ENCODE measurements at places on chromosomes 6 and 20.

DNA sequence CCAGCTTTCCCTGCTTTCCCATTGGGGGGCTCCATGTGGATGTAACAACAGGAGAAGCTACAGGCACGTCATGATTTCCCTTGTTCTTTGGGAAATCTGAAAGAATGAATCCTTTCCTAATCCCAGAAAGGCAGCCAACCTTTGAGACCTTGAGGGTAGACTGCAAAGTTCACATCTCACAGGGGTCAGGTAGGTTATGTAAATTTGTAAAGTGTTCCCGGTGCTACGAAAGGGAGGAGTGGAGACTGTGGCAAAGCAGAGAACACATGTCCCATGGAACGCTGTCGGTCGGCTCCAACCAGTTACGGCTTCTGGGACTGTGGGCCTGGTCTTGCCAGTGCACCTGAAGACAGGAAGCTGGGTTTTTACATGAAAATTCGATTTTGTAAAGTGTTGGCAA is 85.1 kb downstream of the RSPH3 start:
- DNase-seq = no peak

GRCh38 chr20:9919271-9920014 is 80.6 kb upstream of the PAK5 start:
- no peak for DNase-seq

DNA sequence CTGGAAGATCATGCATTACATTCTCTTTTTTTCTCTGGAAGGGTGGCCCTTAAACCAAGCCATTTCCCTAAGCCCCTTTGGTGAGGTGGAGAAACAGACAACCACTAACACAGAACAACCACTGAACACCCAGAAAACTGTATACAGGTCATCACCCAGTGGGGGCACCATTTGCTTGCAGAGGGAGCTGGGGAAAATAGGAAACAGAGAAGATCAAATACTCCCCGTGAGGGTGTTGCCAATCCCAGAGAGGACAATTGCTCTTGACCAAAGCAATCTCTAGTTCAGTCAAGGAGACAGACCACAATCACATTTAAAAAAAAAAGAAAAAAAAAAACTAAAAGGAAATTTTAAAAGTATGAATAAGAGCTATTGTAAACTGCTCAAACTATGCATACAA is 865 bp upstream of the DAAM2 start:
- no peak for DNase-seq

GRCh38 chr6:126094411-126094810 is 108.1 kb downstream of the TRMT11 start:
- no peak for DNase-seq

DNA sequence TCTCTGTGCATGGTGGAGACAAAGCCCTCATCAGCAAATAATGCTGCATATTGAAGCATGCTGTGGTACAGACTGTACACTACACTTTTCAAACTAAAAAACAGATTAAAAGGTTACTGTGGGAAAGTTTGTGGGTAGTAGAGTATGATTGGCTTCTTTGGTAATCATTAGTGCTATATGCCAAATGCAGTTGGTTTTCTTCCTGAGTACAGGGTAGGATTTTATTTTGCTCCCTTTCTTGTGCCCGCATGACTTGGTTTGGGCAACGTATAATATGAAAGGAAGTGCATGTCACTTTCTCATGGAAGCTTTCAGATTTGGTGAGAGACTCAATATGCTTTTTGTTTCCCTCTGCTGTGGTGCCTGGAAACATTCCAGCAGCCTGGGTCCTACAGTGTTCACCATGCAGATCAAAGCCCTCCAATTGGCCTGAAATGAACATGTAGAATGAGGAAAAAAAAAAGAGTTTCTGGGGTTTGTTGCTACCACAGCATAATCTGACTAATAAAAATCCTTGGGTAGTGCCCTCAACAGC is 270.7 kb upstream of the ADGRB3 start:
- DNase-seq = no peak

DNA sequence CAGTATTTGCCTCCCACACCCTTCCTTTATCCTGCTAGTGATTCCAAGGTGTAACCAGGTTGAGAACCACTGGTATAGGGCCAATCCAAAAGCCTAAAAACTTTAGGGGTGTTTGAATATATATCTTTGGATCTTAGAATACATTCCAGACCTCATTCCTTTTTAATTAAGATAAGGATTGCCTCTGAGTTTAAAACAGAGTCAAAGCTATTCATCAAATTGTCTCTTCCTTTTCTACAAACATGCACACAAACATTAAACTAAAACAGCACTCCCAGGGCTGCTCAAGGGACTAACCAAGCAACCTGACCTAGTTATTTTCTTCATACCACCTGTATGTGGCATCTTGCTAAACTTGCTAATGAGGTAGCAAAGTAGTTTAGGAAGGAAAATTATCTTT is 22.1 kb upstream of the COL9A1 start:
- no peak for DNase-seq

DNA sequence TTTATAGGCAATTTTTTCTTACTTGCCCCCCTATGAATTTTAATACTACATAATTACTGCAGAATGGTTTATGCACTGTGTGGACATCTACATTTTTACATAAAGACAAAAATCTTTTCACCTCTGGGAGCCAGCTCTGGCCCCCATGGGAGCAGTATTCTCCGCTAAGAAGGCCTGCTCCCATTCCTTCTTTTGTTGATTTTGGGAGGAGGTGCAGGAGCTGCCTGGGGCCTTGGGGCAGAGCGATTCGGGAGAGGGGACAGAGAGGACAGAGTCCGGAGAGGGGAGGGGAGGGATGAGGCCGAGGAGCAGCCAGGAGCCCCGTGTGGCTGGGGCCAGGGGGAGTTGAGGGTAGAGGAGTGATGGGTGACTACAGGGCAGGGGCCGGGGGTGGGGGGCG is 452.0 kb downstream of the PREX1 start:
- DNase-seq = no peak

GRCh38 chr6:110415086-110415916 is at the start of gene DDO:
TSS of gene DDO (minus strand) at chr6:110415575. CDS start at chr6:110413462, 2,113 bp downstream.
- DNase-seq = no peak

Measured in Jurkat, Clone E6-1 (cell line).